ENCODE measurements at places on chromosomes 16 and 17.

DNA sequence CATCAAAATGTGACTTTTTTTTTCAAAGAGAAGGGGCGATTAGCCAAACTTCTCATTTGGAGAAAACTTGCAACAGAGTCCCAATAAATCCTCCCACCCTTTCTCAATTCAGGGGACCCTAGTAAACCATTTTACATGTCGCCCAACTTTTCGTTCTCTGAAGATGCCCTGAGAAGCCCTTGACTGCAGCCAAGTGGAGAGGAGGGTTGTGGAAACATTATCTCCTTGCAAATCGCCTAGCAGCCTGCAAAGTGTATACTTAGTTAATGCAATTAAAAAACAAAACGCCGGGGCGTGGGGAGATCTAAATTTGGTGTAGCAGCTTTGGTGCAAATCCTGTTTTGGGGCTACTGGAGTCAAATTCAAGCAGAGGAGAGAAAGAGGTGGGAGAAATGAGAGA is 1.2 kb upstream of the SHISA9 start:
- no peak for DNase-seq

GRCh38 chr16:49854796-49855203 is 1.1 kb downstream of the ZNF423 start:
- no peak for DNase-seq

DNA sequence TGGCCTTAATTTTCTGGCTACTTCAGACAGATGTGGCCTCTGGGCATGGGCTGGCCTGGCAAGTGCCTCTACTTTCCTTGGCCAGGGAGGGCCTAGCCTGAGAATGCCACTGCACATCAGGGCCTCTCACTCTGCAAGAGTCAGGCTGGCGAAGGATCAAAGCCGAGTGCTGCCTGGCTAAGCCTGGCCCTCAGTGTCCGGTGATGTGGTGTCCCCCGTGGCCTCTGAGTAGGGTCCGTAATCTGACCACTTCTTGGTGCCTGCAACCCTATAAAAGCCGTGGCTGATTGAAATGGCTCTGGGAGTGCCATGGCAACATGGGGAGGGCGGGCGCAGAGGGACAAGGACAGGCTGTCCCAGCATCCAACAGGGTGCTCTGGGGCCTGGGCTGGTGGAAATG is 30.2 kb downstream of the TBX4 start:
- DNase-seq = no peak

DNA sequence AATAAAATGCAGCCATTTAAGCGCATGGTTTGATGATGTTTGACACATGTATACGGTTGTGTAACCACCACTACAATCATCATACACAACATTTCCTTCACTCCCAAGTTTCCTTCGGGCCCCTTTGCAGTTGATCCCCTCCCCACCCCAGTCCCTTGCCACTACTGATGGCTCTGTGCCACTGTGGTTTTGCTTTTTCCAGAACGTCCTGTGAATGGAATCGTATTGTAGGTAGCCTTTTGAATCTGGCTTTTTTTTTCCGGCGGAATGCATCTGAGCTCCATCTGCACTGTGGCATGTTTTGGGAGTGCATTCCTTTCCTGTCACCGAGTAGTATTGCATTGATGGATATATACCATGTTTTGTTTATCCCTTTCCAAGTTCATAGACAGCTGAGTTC is 15.1 kb upstream of the MAP2K3 start:
- DNase-seq = no peak
